ENCODE measurements at places on chromosomes 12 and 14.

- H3K36me3 ChIP-seq = no peaks in the 10 kb centered on the region
- H3K4me1 ChIP-seq = peaks cover 12% of the 10 kb centered on the region
- no peak for DNase-seq
These were observed 479.8 kb downstream of the ZFP36L1 start for GRCh38 chr14:68312884-68313610.

DNA sequence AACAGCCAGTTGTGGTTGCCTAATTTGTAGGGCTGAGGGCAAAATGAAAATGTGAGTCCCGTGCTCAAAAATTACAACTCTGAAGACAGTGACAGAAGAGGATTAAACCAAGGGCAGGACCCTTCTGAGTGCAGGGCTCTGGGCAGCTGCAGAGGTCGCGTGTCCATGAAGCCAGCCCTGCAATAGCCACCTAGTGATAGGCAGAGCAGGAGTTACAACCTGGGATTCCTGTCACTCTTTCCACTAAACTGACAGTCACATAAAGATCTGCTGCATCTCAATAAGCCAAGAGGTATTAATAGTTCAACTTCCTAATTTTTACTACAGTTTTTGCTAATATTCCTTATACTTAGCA, 94.1 kb downstream of the SLC2A13 start:
- no peaks in the 10 kb centered on the region for H3K36me3 ChIP-seq
- no peak for DNase-seq
- H3K4me3 ChIP-seq = no peak overlapping the region
- no peaks in the 10 kb centered on the region for H3K27me3 ChIP-seq
- peaks cover 4% of the 10 kb centered on the region for H3K4me1 ChIP-seq

DNA sequence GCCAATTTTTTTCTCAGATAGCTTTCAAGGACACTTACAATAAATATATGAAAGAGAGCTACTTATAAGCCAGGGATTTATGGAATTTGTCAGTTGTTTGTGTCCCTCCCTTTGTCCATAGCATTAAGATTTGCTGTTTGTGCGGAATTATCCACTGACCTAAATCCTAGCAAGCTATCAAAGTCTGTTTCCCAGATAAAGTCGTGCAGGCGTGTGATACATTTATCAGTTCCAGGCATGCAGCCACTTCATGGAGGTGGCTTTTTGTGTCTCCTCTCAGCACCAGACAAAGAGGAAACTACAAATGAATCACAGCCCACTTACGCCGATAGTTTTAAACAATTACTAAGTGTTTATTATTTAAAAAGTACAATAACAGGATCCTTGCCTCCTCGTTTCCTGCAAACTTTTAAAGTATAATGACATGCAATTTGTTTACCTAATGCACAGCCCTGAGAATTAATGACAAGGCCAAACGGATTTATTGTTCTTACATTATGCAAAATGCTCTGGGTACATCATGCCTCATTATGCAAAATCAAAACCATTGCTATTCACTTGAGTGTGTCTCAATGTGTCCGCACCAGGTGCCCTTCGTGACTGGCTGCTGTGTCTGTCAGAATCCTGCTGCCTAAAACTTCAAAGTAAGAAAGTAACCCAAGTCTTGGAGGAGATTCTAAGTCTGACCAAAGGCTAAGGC, 423.2 kb downstream of the GLT1D1 start:
- no peaks in the 10 kb centered on the region for H3K36me3 ChIP-seq
- H3K27me3 ChIP-seq = no peaks in the 10 kb centered on the region
- DNase-seq = no peak
- 0 out of 2 replicates have a peak, but pooled peaks cover 2% of the 10 kb centered on the region for H3K4me1 ChIP-seq
- no peak overlapping the region for H3K4me3 ChIP-seq

DNA sequence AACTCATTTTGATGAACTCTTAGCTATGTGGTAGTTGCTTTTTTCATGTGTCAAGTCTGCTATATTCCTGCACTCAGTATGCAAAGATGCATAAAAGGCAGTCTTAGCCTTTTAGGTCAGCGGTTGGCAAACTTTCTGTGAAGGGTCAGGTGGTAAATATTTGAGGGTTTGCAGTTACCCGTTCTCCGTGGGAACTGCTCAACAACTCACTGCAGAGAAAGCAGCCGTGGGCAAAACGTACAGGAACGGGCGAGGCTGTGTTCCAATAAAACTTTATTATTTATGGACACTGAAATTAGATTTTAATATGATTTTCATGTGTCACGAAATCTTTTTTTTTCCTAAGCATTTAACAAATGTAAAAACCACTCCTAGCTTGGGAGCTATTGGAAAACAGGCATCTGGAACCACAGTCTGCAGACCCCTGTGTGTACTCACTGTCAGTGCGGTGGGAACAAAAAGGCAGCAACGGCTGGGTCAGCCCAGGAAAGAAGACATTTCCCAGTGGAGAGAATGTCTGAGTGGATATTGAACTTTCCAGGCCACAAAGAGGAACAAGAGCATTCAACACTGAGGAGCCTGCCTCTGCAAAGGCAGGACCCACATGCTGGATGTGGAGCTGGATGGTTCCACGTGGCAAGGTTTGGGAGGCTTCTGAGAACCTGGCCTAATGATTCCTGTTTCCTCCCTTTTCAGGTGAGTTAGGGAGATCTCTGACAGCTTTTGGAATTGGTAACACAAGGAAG, 3.5 kb upstream of the ACACB start:
- H3K4me3 ChIP-seq = no peak overlapping the region
- no peaks in the 10 kb centered on the region for H3K27me3 ChIP-seq
- H3K27ac ChIP-seq = no peak overlapping the region
- H3K4me1 ChIP-seq = peaks cover 9% of the 10 kb centered on the region

GRCh38 chr14:98974113-98974512, 297.9 kb downstream of the BCL11B start:
- no peaks in the 10 kb centered on the region for H3K4me1 ChIP-seq
- no peaks in the 10 kb centered on the region for H3K27me3 ChIP-seq
- DNase-seq = no peak
- H3K4me3 ChIP-seq = no peak overlapping the region
- no peaks in the 10 kb centered on the region for H3K36me3 ChIP-seq

- H3K4me3 ChIP-seq = no peak overlapping the region
- H3K27me3 ChIP-seq = no peaks in the 10 kb centered on the region
- no peak overlapping the region for H3K27ac ChIP-seq
- peaks cover 6% of the 10 kb centered on the region for H3K4me1 ChIP-seq
- H3K36me3 ChIP-seq = no peaks in the 10 kb centered on the region
- no peak for DNase-seq
These were observed 51.3 kb downstream of the WBP11 start for GRCh38 chr12:14751986-14752385.

GRCh38 chr14:55276736-55277135, 5.5 kb downstream of the FBXO34 start:
- no peak overlapping the region for H3K27ac ChIP-seq
- H3K36me3 ChIP-seq = no peaks in the 10 kb centered on the region
- peaks cover 7% of the 10 kb centered on the region for H3K4me1 ChIP-seq
- no peaks in the 10 kb centered on the region for H3K27me3 ChIP-seq

- H3K27me3 ChIP-seq = peaks cover 58% of the 10 kb centered on the region
- peak; percentile 6 for DNase-seq
- peaks cover 38% of the 10 kb centered on the region for H3K4me1 ChIP-seq
- H3K27ac ChIP-seq = peak overlapping the region; percentile 5
- peak overlapping the region; percentile 86 for H3K4me3 ChIP-seq
- no peaks in the 10 kb centered on the region for H3K36me3 ChIP-seq
These were observed 1.1 kb downstream of the ALX1 start for GRCh38 chr12:85280984-85281630.

GRCh38 chr12:45125997-45126396, 75.1 kb upstream of the DBX2 start:
- no peaks in the 10 kb centered on the region for H3K27me3 ChIP-seq
- no peaks in the 10 kb centered on the region for H3K36me3 ChIP-seq
- H3K4me3 ChIP-seq = no peak overlapping the region
- no peak for DNase-seq
- peaks cover 1% of the 10 kb centered on the region for H3K4me1 ChIP-seq

DNA sequence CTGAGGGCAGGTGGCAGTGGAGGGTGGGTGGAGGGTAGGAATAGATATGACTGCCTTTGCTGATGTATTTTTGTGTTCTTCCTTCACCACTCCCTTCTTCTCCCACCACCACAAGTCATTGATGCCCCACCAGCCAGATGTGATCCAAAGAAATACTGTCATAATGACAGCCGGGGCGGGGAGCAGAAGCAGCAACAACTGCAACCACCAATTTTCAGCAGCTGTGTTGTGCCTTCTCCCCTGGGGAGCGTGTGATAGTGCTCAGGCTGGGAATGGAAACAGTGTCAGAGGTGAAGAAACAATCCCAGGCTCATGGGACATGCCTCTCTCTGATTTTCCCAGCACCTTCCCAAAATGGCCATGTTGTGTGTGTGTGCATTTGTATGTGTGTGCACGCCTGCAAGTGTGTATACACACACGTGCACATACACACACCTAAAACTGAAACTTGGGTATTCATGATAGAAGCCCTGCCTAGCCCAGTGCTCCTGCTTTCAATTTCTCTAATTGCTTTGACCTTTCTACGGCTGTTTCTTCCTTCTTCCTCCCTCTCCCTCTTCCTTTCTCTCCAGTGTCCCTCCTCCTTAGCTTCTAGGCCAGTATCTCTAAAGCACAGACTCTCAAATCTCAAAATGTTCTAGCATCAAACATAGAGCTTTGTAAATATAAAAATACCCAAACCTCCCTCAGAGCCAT, 299.2 kb upstream of the FKBP4 start:
- no peaks in the 10 kb centered on the region for H3K27me3 ChIP-seq
- H3K27ac ChIP-seq = no peak overlapping the region
- no peak overlapping the region for H3K4me3 ChIP-seq
- H3K4me1 ChIP-seq = no peaks in the 10 kb centered on the region

DNA sequence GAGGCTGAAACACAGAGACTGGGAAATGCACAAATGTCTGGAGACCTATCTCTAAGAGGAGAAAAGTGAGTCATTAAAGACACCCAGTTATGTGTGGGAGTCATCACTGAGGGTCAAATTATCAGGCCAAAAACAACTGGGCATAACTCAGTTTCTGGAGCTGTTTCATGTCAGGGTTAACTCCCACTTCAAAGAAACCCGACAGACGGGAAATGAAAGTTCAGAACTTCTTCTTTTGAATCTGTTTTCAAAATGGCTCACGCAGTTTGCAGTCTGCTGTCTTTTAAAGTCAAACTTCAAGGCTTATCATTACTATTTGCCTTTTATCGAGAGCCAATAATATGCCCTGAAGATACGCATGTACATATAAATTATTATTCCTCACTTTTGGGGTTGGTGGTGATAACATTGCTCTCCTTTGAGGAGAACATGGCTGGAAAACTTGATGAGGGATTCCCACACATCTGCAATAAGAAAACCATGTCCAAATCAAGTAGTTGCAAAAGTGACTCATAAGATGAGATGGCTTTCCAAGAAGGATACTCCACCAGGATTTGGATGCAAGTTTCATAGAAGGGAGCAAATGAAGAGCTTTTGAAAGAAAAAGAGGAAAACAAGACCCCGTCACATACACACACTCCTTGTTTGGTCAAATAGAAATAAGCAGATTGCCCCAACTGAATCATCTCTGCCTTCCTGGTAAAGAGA, 341.4 kb downstream of the ADAMTS20 start:
- H3K36me3 ChIP-seq = no peaks in the 10 kb centered on the region
- H3K27ac ChIP-seq = no peak overlapping the region
- no peak overlapping the region for H3K4me3 ChIP-seq
- H3K27me3 ChIP-seq = no peaks in the 10 kb centered on the region
